ENCODE measurements at places on chromosomes 3 and 15.

DNA sequence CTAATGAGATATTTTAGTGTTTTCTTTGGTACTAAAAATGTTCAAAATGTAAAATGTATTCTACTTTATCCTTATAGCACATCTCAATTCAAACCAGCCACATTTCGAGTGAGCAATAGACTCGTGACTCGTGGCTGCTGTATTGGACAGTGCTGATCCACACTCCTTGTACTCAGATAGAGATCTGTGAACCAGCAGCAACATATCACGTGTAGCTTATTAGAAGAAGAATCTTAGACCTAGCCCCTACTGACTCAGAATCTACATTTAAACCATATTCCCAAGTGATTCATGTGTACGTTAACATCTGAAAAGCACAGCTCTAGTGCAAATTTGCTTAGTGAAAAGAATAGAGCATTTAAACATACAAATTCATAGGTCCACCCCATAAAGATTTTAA is 130.9 kb downstream of the IL1RAP start:
- DNase-seq: no peak

DNA sequence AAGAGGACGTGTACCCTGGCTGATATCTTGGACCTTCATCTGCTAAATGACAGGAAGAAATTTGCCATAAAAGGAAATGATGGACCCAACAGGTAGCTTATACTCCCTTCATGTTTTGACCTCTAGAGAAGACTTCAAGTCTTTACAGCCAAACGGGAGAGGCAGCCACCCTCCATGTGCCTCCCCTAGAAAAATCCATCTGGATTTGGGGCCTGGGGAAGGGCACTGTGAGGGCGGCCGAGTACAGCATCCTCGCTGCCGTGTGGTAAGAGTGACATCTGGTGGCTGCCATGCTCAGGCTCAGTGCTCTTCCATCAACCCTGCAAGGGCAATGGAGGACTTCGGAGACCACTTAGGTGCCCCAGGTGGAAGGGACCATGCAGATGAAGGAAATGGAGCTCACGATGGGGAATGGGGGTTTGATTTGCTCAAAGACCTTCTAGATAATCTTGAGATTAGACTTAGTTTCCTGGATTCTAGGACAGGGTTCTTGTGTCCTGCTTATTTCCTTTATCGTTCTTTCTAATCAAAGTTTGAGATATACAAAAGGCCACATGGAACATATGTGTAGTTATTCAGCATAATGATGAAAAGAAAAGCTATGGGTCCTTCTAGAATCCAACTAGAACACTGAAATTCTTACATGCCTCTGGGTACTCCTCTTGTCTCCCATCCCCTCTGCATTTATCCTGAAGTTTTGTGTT is 44.4 kb downstream of the AQP9 start:
- DNase-seq: peak; percentile 78

GRCh38 chr3:105791919-105792786 is 76.7 kb downstream of the CBLB start:
- no peak for DNase-seq

DNA sequence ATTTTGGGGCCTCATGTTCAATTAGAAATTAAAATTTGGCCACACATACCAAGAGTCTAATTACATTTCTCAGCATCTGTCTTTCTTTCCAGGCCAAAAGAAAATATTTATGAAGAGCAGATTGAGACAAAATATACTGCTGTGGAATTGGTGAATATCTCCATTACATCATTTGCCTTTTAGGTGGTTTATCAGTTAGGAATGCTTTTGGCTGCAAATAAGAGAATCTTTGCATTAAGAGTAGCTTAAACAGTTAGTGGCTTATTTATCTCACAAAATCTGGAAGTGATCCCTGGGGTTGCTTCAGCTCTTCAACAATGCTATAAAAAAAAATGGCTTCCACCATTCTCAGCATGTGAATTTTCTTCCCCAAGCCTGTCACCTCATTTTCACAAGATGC is 308.7 kb downstream of the MAGI1 start:
- no peak for DNase-seq

DNA sequence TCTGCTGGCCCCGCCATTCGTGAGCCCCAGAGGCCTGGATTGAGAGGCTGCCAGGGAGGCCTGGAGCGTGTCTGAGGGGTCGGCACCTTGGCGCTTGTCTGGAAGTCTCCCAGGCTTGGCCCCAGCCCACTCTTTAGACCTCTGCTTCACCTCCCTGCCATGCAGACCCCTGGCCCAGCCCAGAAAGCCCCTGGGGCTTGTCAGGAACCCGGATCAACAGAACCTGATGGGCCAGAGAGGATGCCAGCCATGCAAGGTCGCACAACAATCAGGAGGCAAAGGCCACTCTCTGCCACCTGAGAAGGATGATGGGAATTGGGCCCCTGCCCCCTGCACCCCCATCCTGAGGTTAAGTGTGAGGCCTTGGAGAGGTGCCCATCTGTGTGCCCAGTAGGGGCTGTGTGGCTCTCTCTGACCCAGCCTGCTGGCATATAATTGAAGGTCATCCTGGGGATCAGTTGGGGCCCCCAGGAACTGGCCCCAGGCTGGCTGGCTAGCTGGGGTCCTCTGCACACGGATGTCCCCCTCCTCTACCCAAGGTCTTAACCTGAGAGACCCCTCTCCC is 103.3 kb upstream of the SLC6A6 start:
- no peak for DNase-seq

- DNase-seq: no peak
These were observed 2.3 kb upstream of the SHC4 start for GRCh38 chr15:48965972-48966371.

- DNase-seq: no peak
These were observed 49.4 kb downstream of the DPH6 start for GRCh38 chr15:35496585-35496984.

DNA sequence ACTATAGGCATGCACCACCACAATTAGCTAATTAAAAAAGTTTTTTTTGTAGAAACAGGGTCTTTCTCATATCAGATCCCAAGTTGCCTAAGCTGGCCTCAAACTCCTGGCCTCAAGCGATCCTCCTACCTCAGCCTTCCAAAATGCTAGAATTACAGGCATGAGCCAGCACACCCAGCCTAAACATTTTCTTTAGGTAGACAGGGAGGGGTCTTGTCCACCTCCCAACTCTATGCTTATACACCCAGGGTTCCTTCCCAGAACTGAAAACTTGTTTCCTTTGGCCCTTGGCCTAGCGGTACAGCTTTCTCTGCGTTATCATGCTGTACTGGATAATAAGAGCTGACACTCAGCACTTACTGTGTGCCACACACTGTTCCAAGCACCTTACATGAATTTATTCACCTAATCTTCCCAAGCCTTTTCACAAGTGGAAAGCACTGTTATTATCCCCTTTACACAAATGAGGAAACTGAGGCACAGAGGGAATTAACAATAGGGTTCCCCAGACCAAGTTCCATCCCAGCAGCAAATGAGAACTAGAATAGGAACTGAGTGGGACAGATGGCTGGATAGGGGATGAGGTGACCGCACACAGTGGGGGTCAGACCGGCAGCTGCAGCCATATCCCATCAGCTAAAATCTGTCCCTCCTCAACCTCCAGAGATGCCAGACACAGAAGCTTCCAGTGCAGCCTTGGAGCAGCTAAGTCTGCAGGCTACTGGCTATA is 150.8 kb downstream of the MEGF11 start:
- no peak for DNase-seq

DNA sequence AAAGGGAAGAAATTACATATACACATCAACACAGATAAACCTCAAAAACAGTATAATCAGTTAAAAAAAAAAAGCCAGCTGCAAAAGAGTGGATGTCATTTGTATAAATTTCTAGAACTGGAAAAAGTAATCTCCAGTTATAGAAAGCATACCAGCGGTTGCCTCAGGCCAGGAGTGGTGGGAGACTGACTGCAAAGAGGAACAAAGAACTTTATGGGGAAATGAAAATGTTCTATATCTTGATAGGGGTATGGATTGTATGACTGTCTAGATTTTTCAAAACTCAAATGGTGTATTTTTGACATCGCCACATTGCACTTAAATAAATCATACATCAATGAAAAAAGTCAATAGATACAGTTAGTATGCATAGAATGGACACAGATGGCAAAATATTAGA is 241.6 kb downstream of the SCAPER start:
- DNase-seq: no peak

Data from lung (tissue), 17 donors.